Natural killer cell treated with Interleukin-12 subunit alpha and Interleukin-12 subunit beta and Interleukin-15 and Interleukin-18, amount 100 ng/mL, for 72 hours (primary cell): ENCODE measurements at places on chromosomes 4 and X. TPM values are rescaled to one million over a fixed set of nuclear protein-coding genes. Genes with fewer than 3 reads are reported as not detected.

DNA sequence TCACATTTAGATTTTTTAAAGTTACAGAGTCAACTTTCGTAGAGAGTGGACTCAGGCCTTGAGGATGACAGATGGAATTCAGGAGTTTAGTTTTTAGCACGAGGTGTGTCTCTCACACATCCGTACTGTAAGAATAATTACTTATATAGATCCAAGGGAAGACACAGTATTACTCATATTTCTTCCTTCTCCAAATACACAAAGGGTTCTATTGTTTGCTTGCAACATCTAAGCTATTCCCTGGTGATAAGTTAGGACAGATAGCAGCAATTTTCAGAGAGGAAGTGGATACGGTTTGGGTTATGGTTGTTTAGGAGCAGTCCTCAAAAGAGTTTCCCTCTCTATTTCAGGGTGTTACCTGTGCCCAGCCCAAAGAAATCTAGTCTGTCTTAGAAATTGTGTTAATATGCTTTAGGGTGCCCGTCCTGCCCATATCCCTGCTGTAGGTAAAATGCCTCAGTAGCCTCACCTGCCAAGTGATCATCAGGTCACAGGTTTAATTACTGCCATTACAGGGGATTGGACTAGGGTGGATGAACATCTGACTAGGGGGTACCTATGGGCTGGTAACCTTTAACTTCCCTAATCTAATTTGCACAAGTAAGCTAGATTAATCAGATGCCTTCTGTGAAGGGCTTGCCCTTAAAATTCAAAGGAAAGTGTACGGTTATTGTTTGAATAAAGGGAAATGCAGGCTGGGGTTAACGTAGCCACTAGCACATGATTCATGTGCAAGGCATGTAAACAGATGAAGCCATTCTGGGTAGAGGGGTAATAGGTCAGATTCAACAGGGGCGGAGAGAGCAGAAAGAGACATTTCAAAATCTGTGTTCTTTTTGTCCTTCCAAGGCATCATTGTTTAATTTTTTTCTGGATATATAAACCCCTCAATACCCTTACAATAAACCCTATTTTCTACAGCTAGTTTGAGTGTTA, 8.7 kb upstream of the PPP3CA start:
- DNase-seq, result no peak

- DNase-seq, result no peak
Observed at GRCh38 chr4:185344743-185345538, 50.8 kb downstream of the LRP2BP start.

GRCh38 chr4:145819853-145820181, 118.8 kb downstream of the ZNF827 start:
- DNase-seq, result no peak

- no peak for DNase-seq
Observed at GRCh38 chr4:105306820-105307219, 160.1 kb downstream of the TET2 start.

GATA1 gene
- total RNA-seq, result not detected
